Airway epithelial cell (primary cell): ENCODE measurements at places on chromosomes 4 and X. TPM values are rescaled to one million over a fixed set of nuclear protein-coding genes. Genes with fewer than 3 reads are reported as not detected.

Gene SHROOM3
- total RNA-seq, result 16.8 and 22.2 TPM in 2 replicates

Gene SMIM31
- total RNA-seq, result not detected in 2 replicates

Gene CCNB3
- 0.14 and 0.19 TPM in 2 replicates for total RNA-seq

Gene FGF2
- total RNA-seq, result 1.3 and 1.8 TPM in 2 replicates

Gene SPP1
- not detected in 2 replicates for total RNA-seq

Gene USP51
- 0.09 and 0.42 TPM in 2 replicates for total RNA-seq

Gene PSAPL1
- 0.14 TPM in 2 replicates for total RNA-seq

Gene ARMCX2
- total RNA-seq, result 20.0 and 25.5 TPM in 2 replicates

Gene ELOVL6
- total RNA-seq, result 20.7 and 26.1 TPM in 2 replicates

Gene HSFX1
- total RNA-seq, result 0.05 and 0.85 TPM in 2 replicates

Gene BMPR1B
- total RNA-seq, result 3.5 and 5.2 TPM in 2 replicates

Gene GIMD1
- not detected in 2 replicates for total RNA-seq

Gene GAGE2A
- not detected in 2 replicates for total RNA-seq

Gene DDX53
- total RNA-seq, result not detected in 2 replicates

Gene VSIG4
- total RNA-seq, result not detected in 2 replicates

Gene MAGEC3
- not detected in 2 replicates for total RNA-seq

Gene SPIN2A
- total RNA-seq, result 0.07 TPM in 1 of 2 replicates, not detected in the other

Gene KIT
- total RNA-seq, result not detected in 2 replicates

Gene RHOH
- not detected in 2 replicates for total RNA-seq

Gene MXD4
- total RNA-seq, result 29.8 and 33.0 TPM in 2 replicates

Gene ARHGAP24
- 3.4 and 3.9 TPM in 2 replicates for total RNA-seq

Gene FGA
- total RNA-seq, result not detected in 2 replicates

Gene DSPP
- not detected in 2 replicates for total RNA-seq

Gene PGAM4
- total RNA-seq, result not detected in 2 replicates

Gene SCD5
- 26.2 and 29.3 TPM in 2 replicates for total RNA-seq

Gene P2RY8
- not detected in 2 replicates for total RNA-seq

Gene IL21
- total RNA-seq, result not detected in 2 replicates

Gene MAGEA12
- not detected in 2 replicates for total RNA-seq

Gene PRDM8
- total RNA-seq, result 0.70 and 1.1 TPM in 2 replicates

Gene HERC5
- total RNA-seq, result 0.28 TPM in 1 of 2 replicates, not detected in the other

Gene PLXNB3
- total RNA-seq, result 7.3 and 9.0 TPM in 2 replicates

Gene CFAP47
- total RNA-seq, result not detected in 2 replicates

Gene GABRG1
- not detected in 2 replicates for total RNA-seq

Gene AR
- total RNA-seq, result 0.09 and 0.42 TPM in 2 replicates

Gene NOX1
- not detected in 2 replicates for total RNA-seq

Gene INPP4B
- total RNA-seq, result 12.4 and 19.7 TPM in 2 replicates

Gene GPR50
- not detected in 2 replicates for total RNA-seq

Gene PLS3
- total RNA-seq, result 271 and 325 TPM in 2 replicates

Gene NXF2
- not detected in 2 replicates for total RNA-seq

Gene LUZP4
- not detected in 2 replicates for total RNA-seq

Gene RAB40AL
- total RNA-seq, result not detected in 2 replicates

Gene AGTR2
- total RNA-seq, result not detected in 2 replicates

Gene APOO
- 19.7 and 20.5 TPM in 2 replicates for total RNA-seq

Gene ATP1B4
- not detected in 2 replicates for total RNA-seq

Gene IRS4
- not detected in 2 replicates for total RNA-seq

Gene TBC1D8B
- total RNA-seq, result 4.7 and 4.8 TPM in 2 replicates

Gene MAGEB6
- not detected in 2 replicates for total RNA-seq

Gene PRKG2
- 0.28 and 1.1 TPM in 2 replicates for total RNA-seq

Gene CCNI
- total RNA-seq, result 127 and 183 TPM in 2 replicates

Gene STOX2
- 3.1 and 4.2 TPM in 2 replicates for total RNA-seq

Gene CLCN4
- total RNA-seq, result 1.5 and 2.4 TPM in 2 replicates
